ENCODE measurements at places on chromosomes 11 and 22.

DNA sequence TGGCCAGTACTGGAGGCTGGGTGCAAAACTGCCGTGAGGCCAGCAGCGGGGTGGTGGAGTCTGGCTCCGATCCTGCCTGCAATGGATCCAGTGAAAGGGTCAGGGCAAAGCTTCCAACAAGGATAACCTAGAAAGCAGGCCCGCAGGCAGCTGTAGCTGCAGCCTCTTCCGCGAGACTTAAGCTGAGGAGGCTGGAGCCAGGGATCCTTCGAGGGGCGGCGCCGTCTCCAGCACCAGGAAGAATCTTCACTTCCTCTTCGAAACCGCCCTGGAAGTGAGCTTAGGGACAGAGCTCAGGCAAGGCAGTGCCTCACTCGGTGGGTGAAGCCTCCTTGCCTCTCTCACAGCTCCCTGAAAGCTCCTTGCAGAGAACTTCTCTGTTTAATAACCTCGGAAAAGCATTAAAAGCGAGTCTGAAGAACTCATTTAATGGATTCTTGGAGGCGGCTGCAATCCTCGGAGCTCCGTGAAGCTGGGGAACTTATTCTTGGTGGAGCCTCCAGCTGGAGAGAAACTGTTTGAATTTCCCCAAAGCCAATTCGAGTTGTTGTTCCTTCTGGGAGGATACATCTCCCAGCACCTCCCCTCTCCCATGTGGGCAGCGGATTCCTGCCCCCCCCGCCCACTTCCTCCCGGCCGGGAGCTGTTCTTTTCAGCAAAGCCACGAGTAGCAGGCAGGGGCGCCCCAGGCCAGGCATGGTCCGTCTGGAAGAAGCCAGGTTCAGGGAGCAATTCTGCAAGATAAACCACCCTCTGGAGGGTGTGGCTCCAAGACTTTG lies 169.9 kb downstream of the CTTN start:
- DNase-seq = peak; percentile 72

- peak; percentile 78 for DNase-seq
These were observed 2.0 kb downstream of the SERPINH1 start for GRCh38 chr11:75563978-75564552.

DNA sequence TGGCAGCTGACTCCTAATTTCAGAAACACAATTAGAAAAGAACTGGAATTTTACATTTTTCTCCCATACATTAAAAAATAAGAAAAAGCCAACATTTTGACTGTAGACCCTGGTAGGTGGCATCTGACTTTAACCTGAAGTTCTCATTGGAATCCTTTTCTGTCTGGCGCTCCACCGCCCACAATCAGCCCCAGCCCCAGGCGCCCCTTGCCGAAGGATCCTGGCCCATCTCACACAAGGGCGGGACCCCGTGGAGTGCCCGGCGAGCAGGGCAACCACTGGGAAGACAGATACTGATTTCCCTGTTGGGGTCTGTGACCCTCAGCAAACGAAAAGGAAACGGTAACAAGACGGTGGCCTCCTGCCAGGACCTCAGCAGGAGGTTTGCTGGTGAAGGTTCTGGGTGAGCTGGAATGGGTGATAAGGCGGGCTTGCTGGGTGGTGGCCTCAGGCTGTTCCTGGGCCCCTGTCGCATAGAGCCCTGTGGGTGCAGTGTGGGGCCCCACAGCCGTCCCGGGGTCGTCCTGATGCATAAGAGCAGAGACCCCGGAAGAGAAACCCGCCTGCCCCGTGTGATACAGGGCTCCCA lies 15.7 kb downstream of the TSPO start:
- no peak for DNase-seq

DNA sequence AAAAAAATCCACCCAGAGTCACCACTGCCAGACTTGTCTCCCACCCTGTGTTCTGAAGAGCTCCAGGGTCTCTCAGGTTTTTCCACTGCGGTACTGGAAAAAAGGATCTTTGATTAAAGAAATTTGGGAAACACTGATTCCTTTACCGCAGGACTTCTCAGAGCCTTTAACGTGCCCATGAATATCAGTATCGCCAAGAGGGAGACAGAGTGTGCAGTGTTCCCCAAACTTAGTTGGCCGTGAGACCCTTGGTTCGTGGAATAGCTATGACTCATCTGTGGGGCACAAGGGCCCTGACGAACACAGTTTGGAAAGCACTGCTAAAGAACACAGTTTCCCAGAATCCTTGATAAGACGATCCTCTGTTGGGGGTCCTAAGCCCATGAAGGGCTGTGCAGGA lies 31.7 kb downstream of the SYT7 start:
- no peak for DNase-seq

DNA sequence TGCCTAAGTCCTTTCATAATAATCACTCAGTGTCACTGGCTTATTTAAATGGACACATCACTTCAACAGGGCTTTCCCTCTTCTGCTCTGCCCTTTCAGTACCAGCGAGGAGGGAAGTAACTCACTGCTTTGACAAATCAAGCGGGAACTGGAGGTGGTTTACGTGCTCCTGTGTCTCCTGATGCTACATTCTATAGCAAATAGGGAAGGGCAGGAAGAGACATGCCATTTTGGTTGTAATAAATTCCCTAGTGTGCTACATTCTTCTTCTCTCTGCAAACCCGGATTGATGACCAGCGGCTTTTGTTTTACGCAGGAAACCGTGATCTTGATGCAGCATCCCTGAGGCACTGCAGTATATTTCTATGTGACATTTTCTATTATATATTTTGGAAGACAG lies 371.1 kb upstream of the SYN3 start:
- DNase-seq = no peak

GRCh38 chr11:1699771-1700170 lies 2.8 kb downstream of the KRTAP5-6 start:
- no peak for DNase-seq

DNA sequence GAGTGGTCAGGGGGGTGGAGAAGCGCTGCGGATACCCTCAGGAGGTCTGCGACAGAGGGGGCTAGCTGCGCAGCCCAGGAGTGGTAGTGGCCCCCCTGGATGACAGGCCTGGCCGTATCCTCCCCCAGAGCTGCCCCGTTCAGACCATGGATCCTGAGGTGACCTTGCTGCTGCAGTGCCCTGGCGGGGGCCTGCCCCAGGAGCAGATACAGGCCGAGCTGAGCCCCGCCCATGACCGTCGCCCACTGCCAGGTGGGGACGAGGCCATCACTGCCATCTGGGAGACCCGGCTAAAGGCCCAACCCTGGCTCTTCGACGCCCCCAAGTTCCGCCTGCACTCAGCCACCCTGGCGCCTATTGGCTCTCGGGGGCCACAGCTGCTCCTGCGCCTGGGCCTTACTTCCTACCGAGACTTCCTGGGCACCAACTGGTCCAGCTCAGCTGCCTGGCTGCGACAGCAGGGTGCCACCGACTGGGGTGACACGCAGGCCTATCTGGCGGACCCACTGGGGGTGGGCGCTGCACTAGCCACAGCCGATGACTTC lies 505 bp downstream of the NUDT22 start:
- DNase-seq = peak; percentile 85

- DNase-seq = no peak
These were observed 30.8 kb downstream of the BLID start for GRCh38 chr11:122085264-122085663.

GRCh38 chr11:65906602-65907001 lies 6.4 kb upstream of the FOSL1 start:
- DNase-seq = no peak

DNA sequence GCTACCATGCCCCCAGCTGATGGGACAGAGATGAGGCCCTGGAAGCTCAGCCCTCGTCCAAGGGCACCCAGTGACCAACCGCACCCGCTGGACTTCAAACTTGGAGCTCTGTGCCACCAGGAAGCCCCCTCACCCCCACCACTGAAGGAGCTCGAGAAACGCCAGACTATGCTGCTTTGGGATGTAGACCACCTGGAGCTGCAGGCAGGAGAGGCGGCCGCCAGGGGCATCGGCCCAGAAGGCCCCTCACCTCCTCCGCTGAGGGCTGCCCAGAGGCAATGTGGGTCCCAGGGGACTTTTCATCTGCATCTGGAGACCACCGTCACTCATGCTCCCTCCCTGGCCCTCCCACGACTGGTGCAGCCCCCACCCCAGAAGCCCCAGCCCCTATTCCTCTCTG lies 28.3 kb downstream of the CDKN1C start:
- DNase-seq = no peak

DNA sequence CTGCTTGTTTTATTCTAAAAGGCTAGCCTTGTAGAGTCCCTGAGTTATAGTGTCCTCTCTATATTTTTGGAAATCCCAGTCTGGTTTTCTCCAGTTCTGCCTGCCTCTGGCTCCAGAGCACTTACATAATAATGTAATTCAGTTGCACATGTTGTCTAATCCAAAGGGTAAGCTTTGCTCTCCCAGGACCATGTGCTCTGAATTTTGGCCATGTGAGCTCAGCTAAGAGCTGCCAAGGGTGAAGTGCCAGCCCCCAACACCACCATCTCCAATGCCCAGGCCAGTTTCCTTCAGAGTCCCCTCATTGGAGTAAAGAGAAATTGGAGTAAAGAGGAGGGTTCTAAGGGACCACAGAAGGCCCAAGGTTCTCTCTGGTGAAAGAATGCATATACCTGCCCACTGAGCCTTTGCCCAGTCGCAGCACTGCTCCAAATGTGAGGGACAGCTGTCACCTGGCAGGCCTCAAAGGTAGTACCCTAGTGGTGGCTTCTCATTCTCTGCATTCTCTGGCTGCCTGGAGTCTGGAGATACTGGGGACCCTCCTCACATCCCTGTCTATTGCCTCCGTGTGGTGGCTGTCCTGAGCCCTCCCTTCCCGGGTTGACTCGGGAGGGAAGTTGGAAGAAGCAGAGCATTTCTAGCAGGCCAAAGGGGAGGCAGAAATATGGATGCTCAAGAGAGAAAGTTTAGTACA lies 4.9 kb downstream of the CRY2 start:
- DNase-seq = peak; percentile 58

- DNase-seq = no peak
These were observed 457.1 kb upstream of the TENM4 start for GRCh38 chr11:79897896-79898295.

GRCh38 chr22:28710576-28711191 lies 30.9 kb downstream of the CHEK2 start:
- no peak for DNase-seq

GRCh38 chr11:44199298-44199697 lies 103.8 kb downstream of the EXT2 start:
- DNase-seq = no peak

- no peak for DNase-seq
These were observed 716.6 kb downstream of the BRD1 start for GRCh38 chr22:49111085-49111484.

- DNase-seq = no peak
These were observed 142.0 kb upstream of the BDNF start for GRCh38 chr11:27842290-27842689.

Measured in heart left ventricle (tissue), 16 donors.